ENCODE measurements at places on chromosomes 11 and 22. TPM values are rescaled to one million over a fixed set of nuclear protein-coding genes. Genes with fewer than 3 reads are reported as not detected.

The WNT11 gene
- 0.16 TPM for total RNA-seq

The GPR137 gene
- total RNA-seq, result 55.9 TPM

The CRYAB gene
- total RNA-seq, result not detected

The CAVIN3 gene
- total RNA-seq, result 5.8 TPM

The SLC37A2 gene
- 1.2 TPM for total RNA-seq

The TEX12 gene
- total RNA-seq, result not detected

The KCNA4 gene
- 1.2 TPM for total RNA-seq

The SCT gene
- not detected for total RNA-seq

The RFPL2 gene
- not detected for total RNA-seq

The APLNR gene
- 3.9 TPM for total RNA-seq

The SYT7 gene
- 4.1 TPM for total RNA-seq

- no peak for DNase-seq
Observed at GRCh38 chr22:38184788-38185187, 3.2 kb upstream of the PLA2G6 start.

- DNase-seq, result no peak
Observed at GRCh38 chr11:92711926-92712325, 257.5 kb upstream of the MTNR1B start.

- no peak for DNase-seq
Observed at GRCh38 chr11:72778535-72779494, 15.0 kb downstream of the STARD10 start.

GRCh38 chr22:40407831-40408717 is 37.7 kb downstream of the SGSM3 start:
- no peak for DNase-seq

DNA sequence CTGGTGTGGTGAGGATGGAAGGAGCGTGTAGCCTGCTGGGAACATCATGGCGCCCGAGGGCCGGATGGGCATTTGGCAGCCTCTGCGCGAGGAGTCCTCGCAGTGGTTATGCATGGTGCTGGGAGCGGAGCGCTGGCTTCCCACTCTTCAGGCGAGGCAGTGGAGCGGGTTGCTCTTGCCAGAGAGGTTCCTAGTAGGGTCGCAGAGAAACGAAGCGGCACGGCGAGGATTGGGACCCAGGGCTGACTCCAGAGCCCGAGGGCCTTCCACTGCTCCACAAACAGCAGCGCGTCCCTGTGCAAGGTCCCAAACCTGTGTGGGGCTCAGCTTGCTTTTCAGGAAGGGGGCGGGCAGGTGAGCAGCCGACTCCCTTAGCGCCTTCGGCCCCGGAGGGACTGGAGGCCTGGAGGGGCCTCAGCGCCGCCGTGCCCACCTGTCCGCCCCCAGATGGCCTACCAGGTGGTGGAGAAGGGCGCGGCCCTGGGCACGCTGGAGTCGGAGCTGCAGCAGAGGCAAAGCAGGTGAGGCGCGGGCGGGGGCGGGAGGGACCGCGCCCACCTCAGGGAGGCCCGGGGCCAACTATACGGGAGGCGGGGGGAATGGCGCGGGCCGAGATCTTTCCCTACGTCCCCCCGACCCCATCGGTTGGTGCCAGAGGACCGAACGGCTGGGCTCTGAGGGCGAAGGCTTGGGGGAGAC is 7.2 kb downstream of the ATG16L2 start:
- DNase-seq, result no peak

DNA sequence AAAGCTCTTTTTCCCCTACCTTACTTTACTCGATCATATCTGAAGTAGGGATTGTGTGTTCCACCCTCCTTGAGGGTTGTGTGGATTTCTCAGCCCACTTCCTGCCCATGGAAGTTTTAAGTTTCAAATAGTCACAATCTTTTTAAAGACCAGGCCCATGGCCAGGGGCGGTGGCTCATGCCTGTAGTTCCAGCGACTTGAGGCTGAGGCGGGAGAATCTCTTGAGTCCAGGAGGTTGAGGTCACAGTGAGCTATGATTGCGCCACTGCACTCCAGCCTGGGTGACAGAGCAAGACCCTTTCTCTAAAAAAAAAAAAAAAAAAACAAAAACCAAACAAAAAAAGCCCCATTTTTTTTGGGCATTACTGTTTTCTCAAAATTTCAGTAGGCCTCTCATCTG is 36.3 kb upstream of the LRRC10B start:
- no peak for DNase-seq

- DNase-seq, result no peak
Observed at GRCh38 chr11:15883455-15883920, 472.9 kb downstream of the SOX6 start.

DNA sequence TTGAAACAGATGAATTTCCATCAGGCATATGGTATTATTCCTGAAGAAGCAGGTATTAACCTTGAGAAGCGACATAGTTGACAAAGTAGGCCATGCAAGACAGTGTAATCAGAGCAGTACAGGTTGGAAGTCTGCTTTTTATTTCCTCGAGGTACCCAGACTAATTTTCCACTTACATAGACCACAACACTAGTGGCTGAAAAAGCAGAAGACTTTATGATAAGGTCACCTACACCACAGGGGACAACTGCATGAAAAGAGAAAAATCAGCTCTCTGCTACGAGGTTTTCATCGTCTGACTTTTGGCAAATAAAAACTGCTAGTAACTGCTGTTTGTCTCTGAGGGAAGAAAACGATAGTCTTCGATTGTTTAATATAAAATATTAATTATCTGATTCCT is 77.5 kb downstream of the CNTN5 start:
- no peak for DNase-seq

GRCh38 chr11:102581066-102581465 is 44.1 kb downstream of the MMP20 start:
- no peak for DNase-seq

DNA sequence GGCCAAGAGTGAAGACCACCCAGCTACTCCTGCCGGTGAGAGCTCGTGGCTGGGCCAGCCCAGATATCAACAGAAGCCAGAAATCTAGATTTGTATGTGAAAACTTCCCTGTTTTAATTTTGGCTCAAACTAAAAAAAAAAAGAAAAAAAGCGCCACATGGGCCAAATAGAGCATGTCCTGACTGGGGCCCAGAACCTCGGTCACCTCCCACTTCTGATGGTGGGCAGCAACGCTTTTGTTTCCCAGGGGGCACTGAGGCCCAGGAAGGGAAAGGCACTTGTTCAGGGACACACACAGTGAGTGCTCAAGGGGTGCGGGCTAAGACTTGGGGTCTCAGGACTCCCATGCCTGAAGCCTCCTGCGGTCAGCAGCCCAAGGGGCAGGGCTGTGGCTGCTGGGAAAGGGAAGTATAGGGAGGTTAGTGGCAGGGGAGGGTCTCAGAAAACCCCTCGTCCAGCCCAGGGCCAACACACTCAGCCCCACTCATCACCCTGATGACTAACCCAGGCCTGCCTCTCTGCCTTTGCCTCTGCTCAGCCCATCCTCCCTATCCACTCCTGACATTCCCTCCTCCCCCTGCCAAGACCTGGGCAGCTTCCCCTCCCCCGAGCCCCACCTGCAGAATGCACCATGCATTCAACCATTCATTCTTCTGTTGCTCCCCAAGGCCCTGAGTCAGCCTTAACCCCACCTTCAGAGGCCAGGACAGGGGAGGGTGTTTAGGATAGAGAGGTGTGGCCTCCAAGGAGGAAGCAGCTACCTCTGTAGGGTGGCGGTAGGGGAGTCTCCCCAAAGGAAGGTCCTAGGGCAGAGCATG is 30.0 kb upstream of the TCF20 start:
- DNase-seq, result no peak

- no peak for DNase-seq
Observed at GRCh38 chr11:33753304-33753967, 17.2 kb upstream of the CD59 start.

- DNase-seq, result no peak
Observed at GRCh38 chr22:33747576-33748180, 172.6 kb downstream of the LARGE1 start.

GRCh38 chr11:125036933-125037332 is 26.2 kb upstream of the SLC37A2 start:
- no peak for DNase-seq

- DNase-seq, result peak; percentile 69
Observed at GRCh38 chr11:355581-356458, 13.5 kb upstream of the B4GALNT4 start.

DNA sequence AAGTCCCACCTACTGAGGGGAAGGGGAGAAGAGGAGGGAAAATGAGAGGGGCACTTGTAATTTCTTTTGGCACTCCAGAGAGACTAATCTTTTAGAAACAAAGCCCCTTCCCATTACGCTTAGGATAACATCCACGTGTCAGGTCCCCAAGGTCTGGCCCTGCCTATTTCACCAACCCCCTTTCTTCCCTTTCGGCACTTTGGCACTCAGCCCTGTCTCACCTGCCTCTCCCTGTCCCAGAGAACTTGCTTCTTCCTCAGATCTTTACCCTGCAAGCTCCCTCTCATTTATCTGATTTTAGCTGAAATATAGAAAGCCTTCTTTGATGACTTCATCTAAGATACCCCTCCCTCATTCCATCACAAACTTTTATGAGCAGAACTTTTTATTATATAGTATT is 55.5 kb downstream of the RASSF10 start:
- DNase-seq, result no peak

- DNase-seq, result no peak
Observed at GRCh38 chr11:45211732-45212131, 65.3 kb downstream of the PRDM11 start.

GRCh38 chr11:131999084-131999483 is 628.7 kb downstream of the NTM start:
- no peak for DNase-seq

GRCh38 chr11:35141071-35141470 is 2.1 kb downstream of the CD44 start:
- DNase-seq, result no peak

- DNase-seq, result no peak
Observed at GRCh38 chr11:36243641-36244040, 45.6 kb downstream of the COMMD9 start.

- DNase-seq, result no peak
Observed at GRCh38 chr11:123448823-123449222, 18.8 kb downstream of the GRAMD1B start.

DNA sequence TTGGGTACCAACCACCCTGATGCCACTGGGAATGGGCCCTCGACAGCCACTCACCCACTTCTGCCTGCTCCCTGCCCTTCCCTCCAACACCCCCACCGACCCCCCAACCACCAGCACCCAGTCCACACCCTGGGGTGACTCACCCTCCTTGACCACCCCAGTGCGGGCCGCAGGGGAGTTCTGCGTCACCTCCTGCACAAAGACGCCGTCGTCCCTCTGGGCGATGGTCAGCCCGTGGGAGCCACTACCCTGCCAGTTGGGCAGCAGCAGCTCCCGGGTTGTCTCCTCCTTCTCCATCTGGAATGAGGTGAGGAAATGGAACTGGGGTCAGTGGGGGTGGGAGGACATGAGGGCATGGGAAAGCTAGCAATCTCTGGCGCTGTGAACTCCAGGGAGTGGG is 10.8 kb downstream of the AHNAK start:
- no peak for DNase-seq

GRCh38 chr11:93791493-93791892 is 7.4 kb downstream of the MED17 start:
- no peak for DNase-seq

- no peak for DNase-seq
Observed at GRCh38 chr11:60717956-60718355, 6.6 kb upstream of the MS4A18 start.

GRCh38 chr22:45096256-45096907 is 67.3 kb upstream of the NUP50 start:
- peak; percentile 64 for DNase-seq

- DNase-seq, result no peak
Observed at GRCh38 chr11:103047837-103048236, 44.1 kb downstream of the DCUN1D5 start.

- DNase-seq, result no peak
Observed at GRCh38 chr11:17684550-17684949, 34.8 kb upstream of the MYOD1 start.

DNA sequence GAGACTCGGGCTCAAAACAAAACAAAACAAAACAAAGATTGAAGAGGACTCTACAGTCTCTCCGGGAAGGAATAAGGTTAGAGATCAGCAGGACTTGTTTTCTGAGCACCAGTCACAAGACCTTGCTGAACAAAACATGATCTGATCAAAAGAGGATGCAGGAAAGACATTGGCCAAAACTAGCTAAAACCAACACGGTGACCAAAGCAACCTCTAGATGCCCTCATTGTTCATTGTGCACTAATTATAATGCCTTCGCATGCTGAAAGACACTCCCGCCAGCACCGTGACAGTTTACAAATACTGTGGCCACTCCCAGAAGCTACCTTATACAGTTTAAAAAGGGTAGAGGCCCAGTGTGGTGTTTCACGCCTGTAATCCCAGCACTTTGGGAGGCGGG is 15.7 kb upstream of the CHKA start:
- DNase-seq, result no peak

DNA sequence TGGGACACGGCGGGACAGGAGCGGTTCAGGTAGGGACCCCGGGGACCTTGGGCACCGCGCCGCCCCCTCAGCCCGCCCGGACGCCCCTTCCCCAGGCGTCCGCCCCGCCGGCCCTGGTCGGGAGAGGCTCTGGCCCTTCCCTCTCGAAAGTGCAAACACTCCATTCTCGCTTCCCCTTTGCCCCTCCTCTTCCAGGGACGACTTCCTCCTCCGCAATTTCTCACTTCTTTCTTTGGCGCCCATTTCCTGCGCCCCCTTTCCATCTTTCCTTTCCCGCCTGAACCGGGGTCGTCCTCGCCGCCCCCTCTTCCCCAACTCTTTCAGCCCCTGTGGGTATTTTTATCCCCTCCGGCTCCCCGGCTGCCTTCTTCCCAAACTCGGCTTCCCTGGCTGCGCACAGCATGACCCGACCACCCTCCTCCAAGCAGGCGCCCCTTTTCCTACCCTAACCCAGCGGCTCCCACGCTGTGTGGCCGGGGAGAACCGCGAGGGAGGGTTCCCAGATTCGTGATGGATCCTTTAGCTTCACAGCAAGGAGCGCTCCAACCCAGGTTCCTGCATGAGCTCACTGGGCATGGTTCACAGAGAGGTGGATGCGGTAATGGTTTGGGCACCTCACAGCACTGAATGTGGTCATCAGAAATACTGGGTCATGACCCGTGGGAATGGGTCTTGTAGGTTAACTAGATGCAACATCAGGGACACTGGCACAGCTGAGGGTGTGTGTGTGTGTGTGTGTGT is 689 bp downstream of the RAB39A start:
- DNase-seq, result peak; percentile 13
